Putamen (tissue), 1 donor: ENCODE measurements at places on chromosomes 5 and 9.

DNA sequence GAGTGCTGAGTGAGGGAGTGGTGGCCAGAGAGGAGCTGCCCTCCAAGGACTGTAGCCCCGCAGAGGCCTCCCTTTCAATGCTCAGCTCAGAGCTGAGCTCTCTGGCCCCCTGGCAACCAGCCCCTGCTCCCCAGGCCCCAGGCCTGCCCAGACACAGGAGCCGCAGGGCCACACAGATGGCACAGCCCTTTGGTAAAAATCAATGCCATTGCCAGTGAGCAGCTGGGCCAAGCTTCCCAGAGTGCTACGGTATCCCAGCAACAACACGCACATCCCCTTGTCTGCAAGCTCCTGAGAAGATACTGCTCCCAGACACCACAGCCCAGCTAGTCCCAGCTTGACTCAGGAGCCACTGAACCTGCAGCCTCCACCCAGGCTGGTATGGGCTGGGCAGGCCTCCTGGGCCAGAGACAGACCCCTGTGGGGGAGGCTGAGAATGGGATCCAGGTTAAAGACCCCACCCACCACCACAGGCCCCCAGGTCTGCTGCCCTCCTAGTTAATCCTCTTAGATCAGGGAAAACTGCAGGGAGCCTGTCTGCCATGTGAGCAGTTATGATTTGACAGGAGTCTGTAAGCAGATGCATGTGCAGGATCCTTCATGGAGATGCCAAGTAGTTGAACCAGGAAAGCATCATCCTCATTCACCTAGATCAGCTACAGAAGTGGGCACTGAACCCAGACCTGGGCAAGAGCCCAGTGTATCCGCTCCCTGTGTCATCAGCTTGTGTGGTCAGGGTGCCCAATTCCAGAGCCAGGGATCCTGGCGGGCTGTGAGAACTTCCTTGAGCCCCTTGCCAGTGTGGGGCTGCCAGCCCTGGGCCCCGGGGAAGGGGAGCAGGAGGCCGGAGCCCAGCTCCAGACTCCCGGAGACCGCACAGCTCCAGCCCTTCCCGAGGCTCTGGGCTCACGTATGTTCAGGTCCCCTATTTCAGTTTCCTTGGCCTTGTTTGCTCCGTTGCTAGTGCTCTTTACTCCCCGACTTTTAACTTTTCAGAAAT is 26.7 kb upstream of the ADAMTS2 start:
- no peak for DNase-seq

- no peak for DNase-seq
These were observed 782.8 kb upstream of the ACO1 start for GRCh38 chr9:31601666-31602065.

- DNase-seq = no peak
These were observed 378.2 kb downstream of the ACTL7B start for GRCh38 chr9:108477529-108478006.

- no peak for DNase-seq
These were observed 267.4 kb downstream of the ADAMTSL1 start for GRCh38 chr9:18741359-18741758.

- DNase-seq = no peak
These were observed 46.8 kb downstream of the INIP start for GRCh38 chr9:112670991-112671625.

GRCh38 chr9:99296291-99296951 is 74.3 kb downstream of the SEC61B start:
- no peak for DNase-seq

GRCh38 chr5:84411832-84412605 is 27.3 kb upstream of the EDIL3 start:
- no peak for DNase-seq

- DNase-seq = no peak
These were observed 289.6 kb downstream of the SEC61B start for GRCh38 chr9:99511723-99512122.

DNA sequence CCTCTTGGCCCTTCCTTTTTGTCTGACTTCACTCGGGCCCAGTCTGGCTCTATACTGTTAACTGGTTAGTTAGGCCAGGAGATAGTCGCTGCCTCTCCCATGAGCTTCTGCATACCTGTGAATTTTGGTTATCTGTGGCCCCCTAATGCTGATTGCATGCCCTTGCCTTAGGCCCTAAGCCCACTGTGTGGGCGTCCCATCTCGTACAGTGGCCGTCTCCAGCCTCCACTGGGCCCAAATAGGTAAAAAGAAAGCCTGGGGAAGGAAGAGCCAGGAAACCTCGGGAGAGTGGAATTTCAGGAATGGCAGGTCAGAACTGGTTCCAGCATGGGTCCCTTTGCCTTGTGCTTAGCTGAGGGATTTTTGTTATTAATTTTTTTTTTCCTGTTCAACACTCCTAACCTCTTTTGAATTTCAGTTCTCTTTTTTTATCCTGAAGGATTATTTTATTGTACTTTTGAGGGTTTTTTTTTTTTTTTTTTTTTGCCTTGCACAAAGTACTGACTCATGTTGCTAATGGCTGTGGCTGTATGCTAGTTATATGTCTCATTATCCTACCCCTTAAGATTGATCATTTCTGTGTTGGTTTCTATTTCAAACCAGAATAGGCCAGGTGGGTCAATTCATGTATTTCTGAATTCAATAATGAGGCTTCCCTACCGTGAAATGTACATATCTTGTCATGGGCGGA is 3.4 kb downstream of the PRRC2B start:
- DNase-seq = no peak

DNA sequence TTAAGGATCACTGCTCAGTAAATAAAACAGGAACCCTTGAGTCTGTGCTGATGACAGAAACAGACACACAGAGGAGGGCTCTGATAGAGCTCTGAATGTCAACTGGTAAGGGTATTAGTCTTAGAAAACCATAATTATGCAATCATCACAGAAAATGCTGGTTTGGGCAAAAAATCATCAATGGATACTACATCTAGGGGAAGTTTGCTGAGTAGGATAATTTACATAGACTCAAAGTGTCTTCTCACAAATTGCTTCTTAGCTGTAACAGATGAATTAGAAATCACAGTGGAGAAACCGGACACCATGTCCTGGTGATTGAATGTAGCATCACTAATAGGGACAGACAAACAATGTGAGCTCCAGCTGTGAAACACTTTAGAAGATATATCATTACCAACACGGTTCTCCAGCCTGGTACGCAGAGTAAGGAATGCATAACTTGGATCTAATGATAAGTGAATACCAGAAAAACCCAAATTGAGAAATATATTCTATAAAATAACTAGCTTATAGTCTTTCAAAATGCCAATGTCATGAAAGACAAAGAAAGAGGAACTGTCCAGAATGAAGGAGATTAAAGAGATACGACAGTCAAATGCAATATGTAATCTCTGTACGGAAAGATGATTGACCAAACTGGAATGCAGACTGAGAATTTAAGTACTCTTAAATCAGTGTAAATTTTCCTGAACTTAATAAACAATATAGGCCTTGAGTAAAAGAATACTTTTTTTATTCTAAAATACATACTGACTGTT is 17.3 kb downstream of the CHD1 start:
- DNase-seq = no peak

DNA sequence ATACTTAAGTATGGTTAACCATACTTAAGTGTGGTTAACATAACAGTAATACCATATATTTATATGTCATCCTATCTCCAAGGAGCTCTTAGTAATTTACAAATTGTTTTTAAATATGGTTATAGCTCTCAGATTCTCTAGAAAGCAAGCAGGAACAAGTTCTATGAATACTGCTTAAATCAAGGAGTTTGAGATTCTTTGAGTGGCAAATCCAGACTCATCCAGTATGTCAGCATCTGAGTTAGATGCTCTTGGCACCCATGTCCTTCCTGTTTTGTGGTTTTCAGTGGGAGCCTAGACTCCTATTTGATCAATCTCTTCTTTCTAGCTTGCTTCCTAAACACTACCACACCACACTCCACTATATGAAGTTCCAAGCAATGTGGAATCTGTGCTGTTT is 114.7 kb upstream of the GDNF start:
- no peak for DNase-seq
